ENCODE measurements at places on chromosomes 5 and 9.
A peak's percentile ranks its signal among the peaks of the same experiment; 100 is the strongest.

- DNase-seq, result no peak
These were observed 149.8 kb upstream of the CDKN2B start for GRCh38 chr9:22158927-22159346.

DNA sequence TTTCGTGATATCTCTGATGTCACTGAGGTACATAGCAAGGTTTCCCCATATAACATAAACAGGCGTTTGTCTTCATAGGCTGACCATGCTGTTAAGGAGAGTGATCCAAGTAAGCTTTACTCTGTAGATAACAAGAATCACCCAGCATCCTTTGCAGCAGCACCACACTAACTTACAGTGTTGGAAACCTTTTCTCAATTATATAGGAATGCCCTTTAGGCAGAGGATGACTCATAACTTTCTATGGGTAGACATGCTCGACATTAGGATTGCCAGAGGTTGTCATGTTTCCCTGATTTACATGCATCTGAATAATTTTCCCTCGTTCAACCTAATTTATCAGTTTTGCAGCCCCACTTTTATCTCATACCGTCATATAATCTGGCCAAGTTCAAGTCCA is 870.0 kb upstream of the CDH9 start:
- no peak for DNase-seq

- DNase-seq, result no peak
These were observed 49.8 kb upstream of the AFAP1L1 start for GRCh38 chr5:149221731-149222342.

- no peak for DNase-seq
These were observed 152.5 kb upstream of the ALDH1B1 start for GRCh38 chr9:38240051-38240450.

GRCh38 chr9:88651682-88652633 is 117.0 kb downstream of the NXNL2 start:
- peak; percentile 23 for DNase-seq

- DNase-seq, result no peak
These were observed 28.0 kb upstream of the GRAMD2B start for GRCh38 chr5:126395198-126395597.

- no peak for DNase-seq
These were observed 175.1 kb downstream of the HCN1 start for GRCh38 chr5:45521067-45521466.

- no peak for DNase-seq
These were observed 4.9 kb downstream of the NPDC1 start for GRCh38 chr9:137041124-137041523.

DNA sequence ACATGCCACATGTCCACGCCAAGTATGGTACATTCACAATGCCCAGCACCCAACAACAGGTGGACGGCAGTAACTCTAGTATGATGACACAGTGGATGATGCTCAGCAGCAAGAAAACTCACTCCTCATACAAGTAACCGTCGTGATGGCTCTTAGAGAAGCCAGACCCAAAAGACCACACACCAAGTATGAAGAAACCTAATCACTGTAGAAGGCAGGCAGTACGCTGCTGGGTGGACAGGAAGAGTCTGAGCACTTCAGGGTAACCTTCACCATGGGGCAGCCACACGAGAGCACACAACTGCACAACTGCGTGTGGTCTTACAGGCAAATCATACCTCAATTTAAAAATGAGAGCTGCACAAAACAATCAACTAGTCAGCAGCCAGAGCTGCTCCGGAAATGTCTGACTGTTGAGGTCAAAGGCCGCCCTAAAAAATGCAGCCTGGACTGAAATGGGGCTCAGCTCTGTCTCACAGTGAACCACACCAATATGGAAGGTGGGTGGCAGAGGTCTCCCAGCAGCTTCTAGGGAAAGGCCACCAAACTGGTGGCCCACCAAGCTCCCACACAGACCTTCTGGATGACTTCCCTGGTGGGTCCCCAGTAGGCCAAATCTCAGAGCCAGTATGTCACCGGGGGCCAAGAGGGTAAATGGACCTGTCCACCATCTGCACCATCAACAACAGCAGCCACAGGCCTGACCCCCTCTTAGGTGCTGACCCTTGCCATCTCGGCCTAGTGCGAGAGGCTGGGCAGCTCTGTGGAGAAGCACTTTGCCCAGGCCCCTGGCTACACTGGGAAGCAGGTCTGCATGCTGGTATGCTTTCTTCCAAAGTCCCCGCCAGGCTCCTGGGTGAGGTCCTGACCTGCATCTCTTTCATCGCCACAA is 17.8 kb downstream of the BICD2 start:
- no peak for DNase-seq

DNA sequence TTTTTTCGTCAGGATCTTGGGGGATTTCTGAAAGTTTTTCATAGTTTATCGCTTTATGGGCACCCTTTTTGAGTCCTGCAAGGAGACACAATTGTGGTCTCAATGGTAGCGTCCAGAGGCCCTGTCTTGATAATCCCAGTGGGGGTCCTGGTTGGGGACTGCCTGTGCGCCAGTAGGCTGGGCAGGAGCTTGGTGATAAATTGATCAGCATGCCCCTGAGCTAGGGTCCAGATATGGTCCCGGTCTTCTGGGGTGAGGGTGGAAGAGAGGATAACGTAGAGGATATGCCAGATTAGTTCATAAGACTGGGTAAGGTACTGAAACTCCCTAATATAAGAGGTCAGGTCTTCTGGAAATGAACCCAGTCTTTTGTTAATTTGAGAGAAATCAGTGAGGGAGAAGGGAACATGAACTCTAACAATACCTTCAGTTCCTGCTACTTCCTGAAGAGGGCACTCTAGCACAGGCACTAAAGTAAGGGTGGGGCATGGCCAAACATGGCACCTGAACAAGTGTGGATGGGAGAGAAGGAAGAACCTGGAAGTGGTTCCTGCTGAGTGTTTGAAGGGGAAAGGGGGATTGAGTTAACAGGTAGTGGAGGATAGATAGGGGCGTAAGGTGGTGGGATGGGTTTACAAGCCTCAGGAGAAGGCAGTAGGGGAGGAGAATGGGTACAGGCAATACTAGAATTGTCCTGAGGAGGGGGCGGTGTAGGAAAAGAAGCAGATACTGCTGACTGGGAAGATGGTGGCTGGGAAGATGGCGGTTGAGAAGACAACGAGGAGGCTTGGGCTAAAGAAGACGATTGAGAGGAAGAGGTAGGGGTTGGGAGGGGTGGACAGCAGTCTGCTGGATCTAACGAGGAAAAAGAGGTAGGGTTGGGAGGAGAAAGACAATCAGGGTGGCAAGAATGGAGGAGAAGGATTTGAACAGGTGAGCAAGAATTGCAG is 33.8 kb upstream of the ANXA2R start:
- no peak for DNase-seq

DNA sequence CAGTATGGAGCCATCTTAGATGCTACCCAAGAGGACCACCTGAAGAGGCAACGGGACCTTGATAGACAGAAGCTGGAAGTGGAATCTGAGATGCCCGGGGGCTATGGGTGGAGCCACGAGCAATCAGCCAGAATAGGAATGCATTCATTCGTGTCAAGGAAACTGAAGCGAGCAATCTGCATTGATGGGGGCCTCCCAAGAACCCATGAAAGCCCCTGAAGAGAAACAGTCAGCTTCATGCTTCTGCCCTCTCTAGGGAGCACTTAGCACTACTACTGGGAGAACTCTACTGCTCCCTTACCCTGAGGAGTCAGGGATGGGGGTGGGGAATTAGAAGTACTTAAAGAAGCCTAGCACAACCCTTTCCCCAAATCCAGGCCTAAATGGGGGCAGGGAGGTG is 51.9 kb upstream of the TCERG1 start:
- DNase-seq, result no peak

GRCh38 chr5:8473827-8474568 is 605.0 kb downstream of the MTRR start:
- DNase-seq, result no peak

- peak; percentile 50 for DNase-seq
These were observed 480 bp downstream of the LMNB1 start for GRCh38 chr5:126777257-126777974.

- no peak for DNase-seq
These were observed 12.4 kb downstream of the CBY3 start for GRCh38 chr5:179668391-179668790.

GRCh38 chr5:40410964-40411635 is 268.6 kb upstream of the PTGER4 start:
- DNase-seq, result no peak

DNA sequence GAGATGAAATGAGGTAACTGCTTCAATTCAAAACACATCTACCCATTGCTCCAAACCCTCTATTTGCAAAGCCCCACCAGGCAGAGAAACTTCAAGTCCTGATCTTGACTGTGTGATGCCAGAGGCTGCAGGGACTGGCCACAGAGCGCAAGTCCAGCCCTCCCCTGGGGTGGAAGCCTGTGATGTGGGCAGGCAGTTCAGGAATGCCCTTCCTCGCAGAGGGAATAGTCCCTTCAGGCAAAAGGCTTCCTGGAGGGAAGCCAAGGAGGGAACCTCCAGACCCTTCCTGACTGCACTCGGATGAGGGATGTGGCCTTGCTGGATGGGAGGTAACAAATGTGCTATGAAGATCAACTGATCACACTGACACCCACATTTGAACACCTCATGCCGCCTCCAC is 131.2 kb downstream of the SLIT3 start:
- DNase-seq, result no peak

GRCh38 chr5:218457-219291 is 554 bp downstream of the SDHA start:
- DNase-seq, result no peak

DNA sequence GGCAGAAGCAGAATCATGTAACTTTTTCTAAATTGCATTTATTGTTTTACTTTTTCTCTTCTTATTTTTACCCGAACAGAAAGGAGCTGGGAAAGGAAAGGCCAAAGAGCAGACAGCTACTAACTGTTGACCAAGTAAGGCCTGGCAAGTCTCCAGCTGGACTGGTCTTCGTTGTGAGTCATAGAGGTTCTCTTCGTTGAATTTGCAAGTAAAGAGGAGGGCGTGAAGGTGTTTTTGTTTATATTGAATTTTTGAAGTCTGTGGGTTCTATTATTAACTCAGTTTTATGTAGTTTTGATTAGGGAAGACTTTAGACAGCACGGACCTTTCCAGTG is 416.5 kb upstream of the CCNH start:
- no peak for DNase-seq

DNA sequence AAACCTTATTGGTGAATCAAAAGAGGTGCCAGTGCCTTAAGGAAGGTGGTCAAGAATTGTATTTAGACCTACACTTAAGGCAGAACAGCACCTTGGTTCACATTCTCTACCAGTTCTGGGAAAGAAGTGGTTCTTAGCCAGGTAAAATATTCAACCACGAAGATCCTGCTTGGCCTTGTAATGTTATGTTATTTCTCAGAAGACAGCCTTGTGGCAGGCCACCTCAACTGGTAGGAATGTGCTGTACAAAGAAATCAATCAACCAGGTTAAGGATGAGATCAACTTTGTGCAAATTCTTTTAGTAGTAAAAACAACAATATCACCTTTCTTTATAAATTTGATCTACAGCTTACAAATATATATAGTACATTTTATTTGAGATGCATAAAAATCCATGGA is 246.8 kb downstream of the ARRDC3 start:
- DNase-seq, result no peak

DNA sequence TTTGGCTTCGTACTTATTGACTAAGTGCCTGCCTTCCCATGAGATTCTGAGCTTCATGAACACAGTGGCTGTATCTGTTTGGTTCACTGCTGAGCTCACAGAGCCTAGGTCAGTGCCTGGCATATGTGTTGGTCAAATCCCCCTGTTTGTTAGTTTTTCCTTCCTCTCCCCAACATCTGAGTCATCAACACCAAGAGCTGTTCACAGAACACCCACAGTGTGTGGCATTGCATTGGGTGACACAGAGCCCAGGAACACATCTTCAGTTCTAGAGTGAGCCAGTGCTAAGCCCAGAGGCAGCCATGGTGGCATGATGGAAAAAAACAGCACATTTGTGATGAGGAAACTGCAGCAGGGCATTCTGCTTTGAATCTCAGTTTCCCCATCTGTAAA is 294.6 kb downstream of the SEC61B start:
- no peak for DNase-seq

- DNase-seq, result no peak
These were observed 6.3 kb downstream of the FOXD1 start for GRCh38 chr5:73442231-73442811.

- DNase-seq, result no peak
These were observed 90.9 kb downstream of the EQTN start for GRCh38 chr9:27206041-27206440.

GRCh38 chr5:149162401-149163084 is 21.2 kb downstream of the ABLIM3 start:
- no peak for DNase-seq

DNA sequence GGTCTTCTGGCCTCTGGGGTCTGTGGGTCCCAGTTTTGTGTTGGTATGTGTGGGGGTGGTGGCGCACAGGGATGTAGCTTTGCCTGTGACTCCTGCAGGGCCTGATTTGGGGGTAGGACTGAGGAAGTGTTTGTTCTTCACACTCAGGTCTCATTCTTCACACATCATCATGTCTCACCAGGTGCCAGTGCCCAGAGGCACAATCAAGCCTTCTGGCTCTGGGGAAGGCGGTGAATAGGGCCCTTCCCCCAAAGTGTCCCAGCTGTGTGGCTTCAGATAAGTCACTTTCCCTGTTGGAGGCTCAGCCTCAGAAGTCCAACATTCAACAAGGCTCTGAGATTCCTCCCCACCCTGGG is 5.1 kb downstream of the DBN1 start:
- DNase-seq, result no peak

- no peak for DNase-seq
These were observed 7.6 kb downstream of the TENT2 start for GRCh38 chr5:79619854-79620253.

Data from nucleus accumbens (tissue), 56 donors.